ENCODE measurements at places on chromosomes 3 and 15.

DNA sequence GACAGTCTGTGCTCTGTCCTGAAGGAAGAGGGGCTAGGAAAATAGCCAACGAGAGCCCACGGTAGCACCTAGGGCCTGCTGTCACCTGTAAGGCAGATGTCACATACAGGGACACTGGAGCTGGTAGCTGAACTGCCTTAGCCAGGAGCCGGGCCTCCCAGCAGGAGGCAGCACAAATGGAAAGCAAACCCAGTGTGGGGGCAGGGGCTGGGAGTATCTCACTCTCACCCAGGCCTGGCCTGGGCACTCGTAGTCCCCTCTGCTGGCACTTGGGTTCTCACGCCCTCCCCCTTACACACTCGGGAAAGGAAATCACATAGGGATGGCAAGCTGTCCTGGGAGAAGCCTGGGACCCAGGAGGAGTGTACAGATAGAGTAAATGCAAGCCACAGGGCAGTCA, 173.1 kb upstream of the CHRNA7 start:
- DNase-seq: no peak

GRCh38 chr3:81463781-81464180, 297.7 kb downstream of the GBE1 start:
- no peak for DNase-seq

- no peak for DNase-seq
These were observed 16.8 kb downstream of the ATG7 start for GRCh38 chr3:11288786-11289637.

- no peak for DNase-seq
These were observed 113.5 kb downstream of the GHSR start for GRCh38 chr3:172334671-172335207.

GRCh38 chr3:117234331-117234730, 524.8 kb downstream of the TUSC7 start:
- no peak for DNase-seq

- DNase-seq: no peak
These were observed 10.3 kb upstream of the STAB1 start for GRCh38 chr3:52484680-52485461.

- DNase-seq: no peak
These were observed 801 bp upstream of the CDAN1 start for GRCh38 chr15:42737529-42738328.

- DNase-seq: no peak
These were observed 227.2 kb upstream of the NANOGP8 start for GRCh38 chr15:35312344-35312743.

GRCh38 chr3:37628711-37629301, 232.9 kb upstream of the CTDSPL start:
- no peak for DNase-seq

GRCh38 chr3:179842061-179842460, 189.2 kb downstream of the USP13 start:
- DNase-seq: no peak

DNA sequence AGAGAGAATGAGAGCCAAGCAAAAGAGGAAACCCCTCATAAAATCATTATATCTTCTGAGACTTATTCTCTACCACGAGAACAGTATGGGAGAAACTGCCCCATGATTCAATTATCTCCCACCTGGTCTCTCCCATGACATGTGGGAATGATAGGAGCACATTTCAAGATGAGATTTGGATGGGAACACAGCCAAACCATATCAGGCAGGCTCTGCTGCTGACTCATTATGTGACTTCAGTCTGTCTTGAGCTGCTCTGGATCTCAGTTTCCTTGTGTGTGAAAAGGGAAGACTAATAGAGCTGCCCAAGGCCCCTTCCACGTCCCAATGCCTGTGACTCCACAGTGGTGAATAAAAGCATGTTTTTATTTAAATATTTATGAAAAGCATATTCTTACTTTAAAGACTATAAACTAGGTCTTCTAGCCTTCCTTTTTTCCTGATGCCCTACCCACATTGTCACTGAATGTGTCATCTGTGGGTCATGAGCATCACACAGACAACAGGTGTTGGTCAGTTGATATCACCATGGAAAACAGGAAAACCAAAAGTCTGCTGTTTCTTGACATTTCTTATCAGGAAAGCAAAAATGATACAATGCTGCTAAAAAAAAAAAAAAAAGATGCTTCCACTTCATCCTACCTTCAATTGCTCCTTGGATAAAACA, 96.0 kb upstream of the PPP2R3A start:
- DNase-seq: no peak

Measured in stimulated activated CD4-positive, alpha-beta T cell treated with anti-CD3 and anti-CD28 coated beads, Interleukin-15, amount 100 ng/mL, for 1 hour (primary cell).